ENCODE measurements at places on chromosomes 12 and 14. TPM values are rescaled to one million over a fixed set of nuclear protein-coding genes. Genes with fewer than 3 reads are reported as not detected.
A peak's percentile ranks its signal among the peaks of the same experiment; 100 is the strongest.

DNA sequence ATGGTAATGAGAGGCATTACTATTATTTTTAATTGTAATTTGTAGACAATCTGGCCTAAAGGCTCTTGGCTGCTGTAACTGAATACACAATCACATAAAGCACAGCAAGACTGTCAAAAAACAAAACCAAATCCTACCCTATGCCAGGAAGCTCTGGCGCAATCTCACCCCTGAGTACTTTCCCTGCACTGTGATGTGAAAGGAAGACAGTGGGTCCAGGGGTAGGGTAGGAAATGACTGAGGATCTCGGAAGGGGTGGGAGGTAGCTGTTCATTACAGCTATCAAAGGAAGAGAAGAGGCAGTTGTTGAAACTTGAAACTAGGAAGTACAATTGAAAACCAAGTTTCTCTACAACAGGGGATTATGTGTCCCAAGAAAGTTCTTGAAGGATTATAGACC, 202.8 kb downstream of the ANO2 start:
- no peak overlapping the region for H3K4me3 ChIP-seq
- H3K27me3 ChIP-seq, result no peaks in the 10 kb centered on the region
- no peak for DNase-seq
- H3K4me1 ChIP-seq, result no peaks in the 10 kb centered on the region

- no peak overlapping the region for H3K27ac ChIP-seq
- H3K27me3 ChIP-seq, result peaks cover 13% of the 10 kb centered on the region
- H3K36me3 ChIP-seq, result no peaks in the 10 kb centered on the region
- H3K4me1 ChIP-seq, result peaks cover 42% of the 10 kb centered on the region
- H3K4me3 ChIP-seq, result peak overlapping the region; percentile 46
Observed at GRCh38 chr12:6310771-6311610, 509 bp downstream of the PLEKHG6 start.

The JDP2 gene
- total RNA-seq, result 59.2 TPM

- H3K27ac ChIP-seq, result no peak overlapping the region
- DNase-seq, result no peak
- H3K4me3 ChIP-seq, result no peak overlapping the region
- no peaks in the 10 kb centered on the region for H3K4me1 ChIP-seq
Observed at GRCh38 chr12:27486961-27487360, 37.0 kb upstream of the PPFIBP1 start.

GRCh38 chr14:29584992-29585391, 342.7 kb downstream of the PRKD1 start:
- DNase-seq, result peak; percentile 60
- H3K27me3 ChIP-seq, result no peaks in the 10 kb centered on the region
- no peak overlapping the region for H3K27ac ChIP-seq
- peaks cover 5% of the 10 kb centered on the region for H3K4me1 ChIP-seq
- H3K36me3 ChIP-seq, result no peaks in the 10 kb centered on the region

All from lower lobe of right lung (tissue), 2 donors.